ENCODE measurements at places on chromosomes 12 and 14.
A peak's percentile ranks its signal among the peaks of the same experiment; 100 is the strongest.

GRCh38 chr12:122423258-122424165 is 1.0 kb upstream of the CLIP1 start:
- peak; percentile 18 for DNase-seq

- DNase-seq = no peak
Measured at GRCh38 chr14:93120517-93120916, 4.8 kb upstream of the ITPK1 start.

DNA sequence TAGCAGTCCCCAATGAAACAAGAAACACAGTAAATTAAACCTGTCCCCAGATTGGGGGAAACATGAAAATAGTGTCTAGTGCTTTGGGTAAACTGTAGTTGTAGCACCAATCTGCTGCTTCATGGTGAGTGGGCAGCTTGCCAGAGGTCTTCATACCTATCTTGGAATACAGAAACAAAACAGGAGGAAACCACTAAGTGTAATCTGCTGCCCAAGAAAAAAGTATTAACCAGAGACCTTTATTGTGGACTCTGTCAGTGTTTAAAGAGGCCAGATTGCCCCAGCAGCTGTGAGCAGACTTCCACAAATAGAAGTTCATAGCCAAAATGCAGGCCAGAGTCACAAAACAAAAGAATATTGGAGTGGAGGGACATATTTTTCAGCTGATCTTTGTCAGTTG is 2.3 kb downstream of the ISCU start:
- no peak for DNase-seq

DNA sequence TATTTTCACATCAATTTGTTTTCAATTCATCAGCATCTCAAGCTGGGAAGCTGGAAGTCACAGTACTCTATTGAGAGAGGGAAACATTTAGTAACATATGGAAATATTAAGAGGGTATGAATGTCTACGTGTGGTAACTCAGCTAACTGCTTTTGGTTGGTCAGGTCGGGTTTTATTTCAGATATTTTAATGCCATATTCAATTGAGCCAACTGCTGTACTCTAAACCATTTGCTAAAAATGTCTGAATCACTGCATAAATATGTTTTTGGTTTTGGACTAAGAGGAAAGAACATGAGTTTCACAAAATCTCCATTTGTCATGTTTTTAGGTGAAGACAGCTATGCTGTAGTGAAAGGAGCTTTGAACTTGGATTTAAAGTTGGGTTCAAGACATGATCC is 18.9 kb upstream of the PPFIBP1 start:
- DNase-seq = no peak

DNA sequence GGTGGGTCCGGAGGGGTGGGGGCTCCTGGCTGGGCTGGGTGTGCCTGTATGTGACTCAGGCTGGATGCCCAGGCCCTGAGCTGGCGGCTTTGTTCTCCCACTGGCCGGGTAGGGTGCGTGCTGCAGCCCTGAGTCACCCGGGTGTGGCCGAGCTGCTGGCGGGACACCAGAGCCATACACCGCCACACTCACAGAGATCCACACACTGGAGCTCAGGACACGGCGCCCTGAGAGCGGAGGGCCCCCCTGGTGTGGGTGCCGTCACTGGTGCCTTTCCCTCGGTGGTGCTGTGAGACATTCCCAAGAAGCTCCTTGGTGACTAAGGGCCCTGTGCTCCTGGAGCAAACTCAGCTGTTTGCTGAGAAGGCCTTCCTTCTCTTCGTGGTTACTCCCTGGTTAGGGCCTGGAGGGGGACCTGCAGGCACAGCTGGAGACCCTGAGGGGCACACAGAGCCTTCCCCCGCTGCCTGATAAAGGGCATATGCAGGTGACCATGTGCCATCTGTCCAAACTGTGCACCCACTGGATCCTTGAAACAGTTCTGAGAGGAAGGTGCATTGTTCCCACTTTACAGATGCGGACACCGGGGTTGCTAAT is 44.3 kb downstream of the KRT80 start:
- no peak for DNase-seq

GRCh38 chr12:128103152-128103551 is 163.8 kb upstream of the TMEM132C start:
- DNase-seq = no peak

Data from activated naive CD4-positive, alpha-beta T cell treated with anti-CD3 and anti-CD28 coated beads for 36 hours (primary cell).